ENCODE measurements at places on chromosomes 5 and 9.

DNA sequence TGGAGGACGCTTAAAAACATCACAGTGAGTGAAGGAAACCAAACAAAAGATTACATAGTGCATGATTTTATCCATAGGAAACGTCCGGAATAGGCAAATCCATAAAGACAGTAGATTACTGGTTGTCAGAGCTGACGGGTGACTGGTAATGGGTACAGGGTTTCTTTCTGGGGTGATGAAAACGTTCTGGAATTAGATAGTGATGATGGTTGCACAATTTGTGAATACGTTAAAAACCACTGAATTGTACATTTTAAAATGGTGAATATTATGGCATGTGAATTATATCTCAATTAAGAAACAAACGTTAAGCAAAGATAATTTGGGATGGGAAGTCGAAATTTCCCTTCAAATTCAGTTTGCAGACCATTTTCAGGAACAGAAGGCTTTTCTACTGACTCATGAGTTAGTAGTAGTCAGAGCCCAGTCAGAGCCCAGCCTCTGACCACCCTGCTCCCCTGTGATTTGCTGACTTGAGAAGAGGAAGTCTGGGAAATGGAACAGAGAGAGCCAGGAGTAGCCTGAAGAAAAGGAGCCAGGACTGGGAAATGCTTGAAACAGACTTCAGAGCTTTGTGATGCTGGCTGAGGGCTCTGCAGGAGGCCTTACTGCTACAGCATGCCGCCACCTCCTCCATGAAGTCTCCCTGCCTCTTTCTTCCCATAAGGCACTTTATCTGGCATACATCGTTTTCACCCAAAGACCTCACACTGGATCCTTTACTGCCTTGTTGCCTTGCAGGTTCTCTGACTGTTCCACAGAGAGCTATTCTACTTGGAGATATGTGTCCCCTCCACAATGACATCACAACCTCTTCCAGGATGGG, 46.4 kb upstream of the CTNNA1 start:
- no peak for DNase-seq

DNA sequence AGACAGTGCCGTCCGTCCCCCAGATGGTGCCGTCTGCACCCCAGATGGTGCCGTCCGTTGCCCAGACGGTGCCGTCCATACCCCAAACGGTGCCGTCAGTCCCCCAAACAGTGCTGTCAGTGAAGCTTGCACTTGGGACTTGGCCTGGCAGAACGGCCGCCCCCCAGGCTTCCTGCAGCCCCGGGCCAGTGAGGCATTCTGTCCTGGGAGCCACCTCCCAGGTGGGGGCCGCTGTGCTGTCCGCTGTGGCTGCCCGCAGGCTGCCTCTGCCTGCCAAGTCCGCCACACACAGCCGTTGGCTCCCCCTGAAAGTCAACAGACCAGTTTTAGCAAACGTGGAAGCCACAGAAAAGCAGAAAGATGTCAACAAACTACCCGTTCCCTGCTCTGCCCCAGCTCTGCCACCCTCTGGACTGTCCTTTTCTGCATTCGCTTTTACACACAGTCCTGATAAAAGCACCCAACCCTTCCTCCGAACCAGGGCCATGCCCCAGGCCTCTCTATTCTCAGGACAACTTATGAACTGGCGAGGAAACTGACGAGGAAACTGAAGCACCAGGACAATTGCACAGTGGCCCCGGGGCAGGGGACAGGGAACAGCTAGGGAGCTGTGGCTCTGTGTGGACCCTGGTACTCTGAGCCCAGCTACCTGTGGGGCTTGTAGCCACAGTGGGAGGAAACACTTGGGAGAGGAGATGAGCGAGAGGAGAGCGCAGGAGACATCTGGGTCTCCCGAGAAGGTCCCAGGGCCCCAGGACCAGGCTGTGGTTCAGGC, 39.6 kb upstream of the RXRA start:
- no peak for DNase-seq

DNA sequence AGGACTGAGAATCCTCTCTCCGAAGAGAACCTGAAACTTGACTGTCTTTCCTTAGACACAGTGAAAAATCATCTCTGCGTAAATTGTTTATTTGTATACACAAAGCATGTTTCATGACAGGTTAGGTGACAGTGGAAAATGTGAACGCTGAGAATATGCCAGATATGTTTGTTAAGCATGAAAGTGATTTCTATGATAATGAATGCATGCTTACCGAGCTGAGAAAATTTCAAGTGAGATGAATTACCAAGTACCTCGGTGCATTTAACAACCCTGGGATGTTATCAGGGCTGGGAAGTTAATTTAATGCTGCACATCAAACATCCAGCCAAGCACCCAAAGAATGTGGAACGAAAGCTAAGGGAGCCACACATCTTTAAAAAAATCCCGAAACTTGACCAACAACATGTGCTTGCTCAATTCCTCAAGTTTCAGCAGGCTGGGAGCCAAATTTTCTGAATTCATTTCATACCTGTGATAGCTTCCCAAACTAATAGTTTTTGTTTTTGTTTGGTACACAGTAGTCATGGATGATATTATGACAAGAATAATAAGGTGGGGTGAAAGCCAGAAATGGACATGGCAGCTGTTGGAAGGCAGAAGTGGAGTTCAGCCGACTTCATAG, 336.9 kb downstream of the ARHGEF28 start:
- no peak for DNase-seq

DNA sequence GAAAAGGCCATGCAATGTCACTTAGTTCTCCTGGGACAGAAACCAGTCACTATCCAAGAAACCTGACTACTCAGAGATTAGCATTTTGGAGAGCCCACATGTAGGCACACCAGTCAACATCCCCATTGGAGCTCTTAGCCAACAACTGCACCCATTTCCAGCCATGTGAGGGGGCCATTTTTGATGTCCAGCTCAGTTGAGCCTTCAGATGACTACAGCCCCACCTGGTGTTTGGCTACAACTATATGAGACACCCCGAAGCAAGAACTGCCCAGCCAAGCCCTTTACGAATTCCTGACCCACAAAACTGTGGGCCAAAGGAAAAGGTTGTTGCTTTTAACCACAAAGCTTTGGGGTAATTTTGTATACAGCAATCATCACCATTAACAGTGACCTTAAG, 300.1 kb downstream of the ASTN2 start:
- DNase-seq = no peak

GRCh38 chr9:28782630-28783029, 1209.3 kb upstream of the C9orf72 start:
- no peak for DNase-seq

DNA sequence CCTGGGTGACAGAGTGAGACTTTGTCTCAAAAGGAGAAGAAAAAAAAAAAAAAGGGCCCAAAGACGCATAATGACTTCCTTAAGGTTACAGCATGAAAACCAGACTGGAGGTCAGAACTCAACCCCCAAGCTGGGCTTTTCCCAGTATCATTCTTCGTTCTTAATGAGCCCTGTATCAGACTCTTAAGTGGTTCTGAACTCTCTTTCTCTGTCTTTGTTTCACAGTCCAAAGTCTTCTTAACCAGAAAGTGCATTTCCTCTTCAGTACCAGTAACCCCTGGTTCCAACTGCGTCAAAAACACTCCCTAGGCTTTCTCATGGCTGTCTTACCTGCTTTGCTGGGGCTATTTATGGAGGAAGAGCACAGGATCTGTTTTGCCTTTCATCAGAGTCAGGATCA, 38.4 kb upstream of the SHB start:
- no peak for DNase-seq

- DNase-seq = no peak
Measured at GRCh38 chr5:168401226-168401625, 85.0 kb upstream of the RARS1 start.

- DNase-seq = no peak
Measured at GRCh38 chr9:87152256-87152655, 204.9 kb upstream of the GAS1 start.

- no peak for DNase-seq
Measured at GRCh38 chr9:97704345-97704677, 7.2 kb upstream of the XPA start.

DNA sequence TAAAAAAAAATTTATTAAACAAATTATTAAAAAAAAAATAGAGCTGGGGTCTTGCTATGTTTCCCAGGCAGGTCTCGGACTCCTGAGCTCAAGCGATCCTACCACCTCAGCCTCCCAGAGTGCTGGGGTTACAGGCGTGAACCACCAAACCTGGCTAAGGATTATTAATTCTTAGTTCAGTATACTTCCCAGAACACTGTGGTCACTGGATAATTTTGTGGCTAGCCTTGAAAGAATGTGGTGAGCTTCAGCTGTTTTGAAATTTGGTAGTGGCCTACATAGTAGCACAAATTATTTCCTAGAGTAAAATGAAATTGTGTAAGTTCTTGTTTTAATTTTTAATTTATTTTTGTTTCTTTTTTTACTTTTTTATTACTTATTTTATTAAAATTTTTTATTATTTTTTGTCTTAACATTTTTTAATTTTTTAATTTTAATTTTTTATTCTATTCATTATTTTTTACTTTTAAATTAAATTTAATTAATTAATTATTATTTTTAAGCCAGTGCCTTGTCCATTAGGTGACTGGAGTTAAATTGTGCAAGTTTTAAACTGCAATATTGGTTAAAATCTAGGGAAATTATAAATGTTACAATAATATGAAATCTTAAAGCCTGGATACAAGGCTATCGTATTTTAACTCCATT, 23.0 kb downstream of the ARRDC3 start:
- DNase-seq = no peak

GRCh38 chr9:124047251-124047672, 35.7 kb downstream of the LHX2 start:
- DNase-seq = no peak

DNA sequence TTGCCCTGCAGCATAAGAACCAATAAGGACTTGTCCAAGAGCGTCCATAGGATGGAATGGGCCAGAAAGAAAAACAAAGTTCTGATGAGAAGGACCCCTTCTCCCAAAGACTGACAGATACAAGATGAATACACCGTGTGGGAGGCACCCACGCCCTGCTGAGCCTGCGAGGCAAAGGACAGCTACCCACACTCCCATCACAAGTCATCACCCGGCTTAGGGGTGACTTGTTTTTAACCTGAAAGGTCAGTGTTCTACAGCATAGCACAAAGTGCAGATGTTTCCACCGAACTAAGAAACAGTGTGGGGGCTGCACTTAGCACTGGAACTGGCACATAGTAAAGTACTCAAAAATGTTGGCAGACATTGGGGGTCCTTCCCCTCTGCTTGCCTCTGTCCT, 13.9 kb downstream of the TNIP1 start:
- DNase-seq = no peak

DNA sequence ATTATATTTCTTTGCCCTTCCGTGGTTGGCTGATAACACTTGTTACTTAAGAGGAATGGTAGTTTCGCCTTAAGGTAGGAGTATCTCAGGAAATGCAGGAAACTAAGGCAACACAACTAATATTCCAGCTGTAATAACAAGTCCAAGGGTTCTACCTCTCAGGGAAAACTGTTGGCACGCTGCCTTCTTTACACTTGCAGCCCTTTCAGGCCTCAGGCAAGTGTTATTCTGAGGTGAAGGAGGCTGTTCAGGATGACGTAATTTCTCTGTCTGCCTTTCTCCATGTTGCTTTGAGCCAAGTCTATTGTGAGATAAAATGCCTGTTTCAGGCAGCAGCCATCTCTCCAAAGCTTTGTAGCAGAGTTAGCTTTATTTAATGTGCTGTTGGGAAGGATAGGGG, 38.0 kb downstream of the VCAN start:
- DNase-seq = no peak

Data from midbrain (tissue), 1 donor.